Left ventricle myocardium superior (tissue), 1 donor: ENCODE measurements at places on chromosomes 2 and 18. TPM values are rescaled to one million over a fixed set of nuclear protein-coding genes. Genes with fewer than 3 reads are reported as not detected.

Gene GAREM1
- total RNA-seq, result 20.8 TPM

Gene HOXD9
- total RNA-seq, result not detected

DNA sequence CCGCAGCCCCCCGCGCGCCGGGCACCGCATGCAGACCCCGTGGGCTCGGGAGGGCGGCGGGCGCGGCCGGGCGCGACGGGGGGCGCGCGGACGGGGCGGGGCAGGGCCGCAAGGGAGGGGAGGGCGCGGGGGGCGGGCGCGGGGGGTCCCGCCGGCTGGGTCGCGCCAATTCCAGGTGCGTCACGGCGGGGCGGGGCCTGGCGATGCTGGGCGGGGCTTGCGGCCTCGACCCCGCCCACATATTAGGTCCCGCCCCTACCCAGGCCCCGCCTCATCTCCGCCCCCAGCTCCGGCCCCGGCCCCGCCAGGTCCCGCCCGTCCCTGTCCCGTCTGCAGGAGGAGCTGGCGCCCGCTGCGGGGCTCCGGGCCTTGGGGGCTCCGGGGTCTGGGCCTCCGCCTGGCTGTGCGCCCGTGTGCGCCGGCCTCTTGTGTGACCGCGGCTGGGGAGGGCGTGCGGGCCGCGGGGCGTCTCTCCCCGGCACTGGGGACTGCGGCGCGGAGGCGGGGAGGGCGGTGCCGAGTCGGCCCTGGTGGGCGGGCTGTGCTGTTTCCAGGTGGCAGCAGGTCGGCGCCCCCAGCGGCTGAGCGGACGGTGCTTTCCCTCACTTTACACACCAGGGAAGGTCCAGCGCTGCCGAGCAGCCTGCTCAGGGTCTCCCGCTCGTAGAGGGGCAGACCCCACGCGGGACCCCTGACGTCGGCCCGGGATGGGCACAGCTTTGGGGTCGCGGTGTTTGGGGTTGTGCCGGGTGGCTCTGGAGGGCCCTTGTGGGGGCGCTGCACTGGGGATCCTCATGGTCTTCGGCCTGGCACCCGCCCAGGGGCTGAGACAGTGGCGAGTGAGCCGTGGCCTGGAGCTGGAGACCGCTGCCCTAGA, 554 bp downstream of the ING5 start:
- DNase-seq, result peak; percentile 90

Gene UGT1A5
- total RNA-seq, result not detected

DNA sequence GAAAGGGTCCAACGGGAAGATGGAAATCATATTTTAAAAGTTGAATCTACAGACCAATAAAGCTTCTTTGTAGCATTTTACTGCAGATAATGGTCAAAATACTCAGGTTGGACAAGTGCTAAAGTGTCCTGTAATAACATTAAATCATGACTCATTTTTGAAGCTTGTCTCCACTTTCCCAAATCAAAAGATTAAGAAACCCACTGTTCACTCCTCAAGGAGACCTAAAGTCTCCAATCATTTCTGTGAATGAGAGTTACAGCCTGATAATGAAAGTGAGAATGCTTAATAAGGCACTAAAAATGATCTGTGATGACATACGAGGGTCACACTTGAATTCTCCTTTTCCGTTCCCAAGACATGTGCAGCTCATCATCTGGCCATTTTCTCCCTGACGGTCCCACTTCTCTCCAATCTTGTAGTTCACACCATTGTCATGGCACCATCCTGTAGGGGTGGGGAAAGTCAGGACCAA, 53.4 kb downstream of the ATIC start:
- no peak for DNase-seq

DNA sequence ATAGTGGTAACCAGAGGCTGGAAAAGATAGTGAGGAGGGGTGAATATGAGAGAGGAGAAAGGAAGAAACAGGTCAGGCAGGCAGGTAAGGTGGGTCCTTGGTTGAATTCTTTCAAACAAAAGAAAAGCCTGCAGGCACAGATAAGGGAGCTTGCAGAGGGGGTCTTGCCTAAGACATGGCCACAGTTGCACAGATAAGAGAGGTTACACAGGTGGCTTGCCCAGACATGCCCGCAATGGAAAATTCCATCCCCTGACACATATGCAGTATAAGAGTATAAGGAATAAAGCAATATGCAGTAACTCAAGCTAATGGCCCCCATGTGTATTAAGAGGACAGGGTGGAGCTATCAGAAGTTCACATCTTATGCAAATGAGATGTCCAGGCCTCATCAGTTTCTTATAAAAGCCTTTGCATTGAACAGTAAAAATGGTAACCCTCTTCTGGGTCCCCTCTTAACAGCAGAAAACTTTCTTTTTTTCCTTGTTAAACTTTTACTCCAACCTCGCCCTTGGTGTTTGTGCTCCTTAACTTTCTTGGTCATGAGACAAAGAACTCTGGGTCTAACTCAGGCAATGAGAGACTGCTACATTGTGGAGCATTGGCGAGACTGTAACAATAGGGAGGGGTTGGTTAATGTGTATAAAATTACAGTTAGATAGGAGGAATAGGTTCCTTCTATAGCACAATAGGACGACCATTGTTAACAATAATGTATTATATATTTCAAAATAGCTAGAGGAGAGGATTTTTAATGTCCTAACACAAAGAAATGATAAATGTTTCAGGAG, 764.6 kb downstream of the TSN start:
- no peak for DNase-seq

DNA sequence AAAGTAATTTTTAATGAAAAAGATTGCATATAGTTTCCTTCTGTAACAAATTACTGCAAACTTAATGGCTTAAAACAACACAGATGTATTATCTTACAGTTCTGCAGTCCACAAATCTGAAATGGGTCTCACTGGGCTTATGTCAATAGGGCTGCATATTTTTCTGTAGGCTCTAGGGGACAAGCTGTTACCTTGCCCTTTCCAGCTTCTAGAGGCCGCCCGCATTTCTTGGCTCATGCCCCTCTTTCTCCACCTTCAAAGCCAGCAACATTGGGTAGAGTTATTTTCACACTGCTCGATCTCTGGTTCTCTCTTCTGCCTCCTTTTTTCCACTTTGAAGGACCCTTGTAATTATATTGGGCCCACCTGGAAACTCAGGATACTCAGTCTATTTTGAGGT, 16.7 kb downstream of the COPS8 start:
- no peak for DNase-seq

DNA sequence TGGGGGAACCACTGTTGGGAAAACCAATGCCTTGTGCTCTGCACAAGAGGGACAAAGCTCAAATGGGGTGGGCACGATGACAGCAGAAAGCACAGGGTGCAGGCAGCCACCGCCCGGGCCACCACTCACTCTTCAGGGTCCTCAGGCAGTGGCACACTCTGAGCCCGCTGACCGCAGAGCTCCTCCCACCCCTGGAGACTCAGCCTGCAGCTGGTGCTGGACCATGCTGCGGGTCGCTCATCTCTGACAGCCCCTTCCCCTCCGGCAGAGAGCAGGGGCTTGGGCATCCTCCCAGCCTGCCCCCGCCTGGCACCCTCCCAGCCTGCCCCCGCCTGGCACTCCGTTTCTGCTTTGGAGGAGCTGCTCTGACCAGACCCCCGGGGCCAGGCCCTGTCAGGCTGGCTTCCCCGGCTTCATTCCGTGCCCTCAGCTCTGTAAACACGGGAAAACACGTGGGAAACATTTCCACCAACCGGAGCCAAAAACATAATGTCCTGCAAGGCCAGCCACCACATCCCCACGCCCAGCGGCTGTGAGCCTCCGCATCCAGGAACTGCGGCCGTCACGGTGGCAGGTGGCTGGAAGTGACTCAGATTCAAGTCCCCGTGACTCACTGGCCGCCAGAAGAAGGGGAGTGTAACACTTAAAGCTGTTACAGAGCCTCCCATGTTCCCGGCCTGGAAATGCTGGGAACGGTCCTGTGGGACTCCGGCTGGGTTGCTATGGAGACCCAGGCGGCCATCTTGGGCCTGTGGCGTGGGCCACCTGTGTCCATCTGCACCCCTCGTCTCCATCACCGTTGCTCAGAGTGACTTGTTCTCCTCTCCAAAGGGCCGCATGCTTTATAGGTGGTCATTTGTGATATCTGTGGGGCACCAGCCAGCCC, 6.8 kb upstream of the SNED1 start:
- peak; percentile 88 for DNase-seq

DNA sequence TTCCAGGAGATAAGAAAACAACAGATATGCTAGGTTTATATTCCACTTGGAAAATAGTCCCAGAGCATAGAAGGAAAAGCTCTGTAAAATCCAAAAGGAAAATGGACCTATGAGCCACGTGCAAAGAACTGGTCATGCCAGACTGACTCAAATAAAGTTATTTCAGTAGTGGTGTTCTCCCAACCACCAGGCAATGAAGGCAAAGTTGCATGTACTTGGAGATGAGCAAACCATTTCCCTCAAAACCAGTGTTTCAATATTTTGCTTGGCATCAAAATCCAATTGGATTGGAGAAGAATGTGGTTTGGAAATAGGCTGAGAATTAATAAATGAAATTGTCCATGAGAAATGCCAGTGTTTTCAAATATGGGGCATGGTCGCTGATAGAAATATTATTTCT, 237.5 kb downstream of the ICOS start:
- no peak for DNase-seq

GRCh38 chr2:229974266-229974665, 52.0 kb downstream of the FBXO36 start:
- peak; percentile 35 for DNase-seq

GRCh38 chr2:190335225-190335559, 8.2 kb upstream of the INPP1 start:
- DNase-seq, result no peak

Gene TMEM198
- total RNA-seq, result 1.7 TPM

DNA sequence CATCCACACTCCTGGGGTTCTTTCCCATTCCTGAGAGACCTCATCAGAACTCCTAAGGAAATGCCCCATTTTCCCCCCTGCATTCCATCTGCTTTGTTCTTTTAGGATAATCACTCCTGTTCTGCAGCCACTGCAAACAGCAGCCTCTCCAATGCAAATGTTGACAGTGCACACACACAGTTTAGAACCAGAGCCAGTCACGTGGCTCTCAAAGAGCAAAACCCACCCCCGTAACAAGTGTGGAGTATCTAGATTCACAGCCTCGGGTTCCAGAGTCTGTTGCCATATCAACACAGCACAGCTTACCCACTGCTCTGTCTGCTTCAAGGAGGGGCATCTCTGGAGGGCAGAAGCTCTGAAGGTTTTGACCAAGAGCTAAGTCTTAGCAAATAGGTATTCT, 180.0 kb downstream of the NAPG start:
- no peak for DNase-seq

DNA sequence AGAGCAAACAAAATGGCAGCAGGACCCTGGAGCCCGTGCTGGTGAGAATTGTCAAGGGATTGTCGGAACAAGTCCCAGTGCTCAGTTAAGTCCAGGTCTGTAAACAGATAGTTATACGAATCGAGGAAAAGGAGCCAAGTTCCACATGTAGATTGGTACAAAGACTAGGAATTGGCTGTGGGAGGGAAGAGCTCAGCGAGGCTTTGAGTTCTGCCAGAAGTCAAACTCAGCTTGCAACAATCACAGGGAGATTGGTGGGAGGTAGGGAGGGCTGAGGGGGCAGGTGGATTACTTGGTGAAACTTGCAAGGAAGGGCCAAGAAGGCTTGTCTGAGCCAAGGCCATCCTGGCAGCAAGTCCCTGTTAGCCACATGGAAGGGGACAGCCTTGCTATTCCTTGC, 217.8 kb upstream of the ARL4C start:
- no peak for DNase-seq

Gene ITPRIPL1
- 1.3 TPM for total RNA-seq

Gene DCDC2C
- not detected for total RNA-seq

DNA sequence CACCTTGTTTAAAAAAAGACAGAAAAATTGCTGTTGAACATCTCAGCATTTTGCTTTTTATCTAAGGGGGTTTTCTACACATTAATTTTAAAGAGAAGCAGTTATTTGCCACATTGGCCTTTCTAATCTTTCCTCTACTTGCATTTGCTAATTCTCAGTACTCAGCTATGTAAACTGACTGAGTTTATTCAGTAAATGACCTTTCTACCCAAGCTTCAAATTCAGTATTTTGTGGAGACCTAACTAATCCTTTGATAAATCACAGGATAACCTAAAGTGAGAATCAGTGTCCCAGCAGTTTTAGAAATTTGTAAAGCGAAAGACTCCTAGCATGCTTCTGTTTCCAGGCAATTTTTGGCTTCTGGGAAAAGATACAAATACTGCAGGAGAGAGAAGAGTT, 288.4 kb downstream of the ASXL3 start:
- no peak for DNase-seq

DNA sequence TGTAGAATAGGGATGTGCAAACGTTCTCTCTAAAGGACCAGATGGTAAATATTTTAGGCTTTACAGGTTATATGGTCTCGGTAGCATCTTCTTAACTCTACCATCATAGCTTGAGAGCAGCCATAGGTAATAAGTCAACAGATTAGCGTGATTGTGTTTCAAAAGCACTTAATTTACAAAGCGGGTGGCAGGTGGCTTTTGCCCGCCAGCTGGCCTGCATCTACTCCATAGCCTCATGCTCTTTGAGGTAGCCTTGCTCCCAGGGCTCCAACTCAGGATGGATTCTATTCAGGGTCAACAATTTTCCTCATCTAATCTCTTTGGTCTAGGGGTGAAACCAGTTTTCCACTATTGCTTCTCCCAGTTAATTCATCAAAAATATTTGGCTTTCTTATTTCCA, 5.0 kb upstream of the ATP9B start:
- no peak for DNase-seq

Gene FBXO48
- total RNA-seq, result 0.92 TPM

GRCh38 chr2:20223407-20224163, 1.3 kb downstream of the SDC1 start:
- peak; percentile 65 for DNase-seq

DNA sequence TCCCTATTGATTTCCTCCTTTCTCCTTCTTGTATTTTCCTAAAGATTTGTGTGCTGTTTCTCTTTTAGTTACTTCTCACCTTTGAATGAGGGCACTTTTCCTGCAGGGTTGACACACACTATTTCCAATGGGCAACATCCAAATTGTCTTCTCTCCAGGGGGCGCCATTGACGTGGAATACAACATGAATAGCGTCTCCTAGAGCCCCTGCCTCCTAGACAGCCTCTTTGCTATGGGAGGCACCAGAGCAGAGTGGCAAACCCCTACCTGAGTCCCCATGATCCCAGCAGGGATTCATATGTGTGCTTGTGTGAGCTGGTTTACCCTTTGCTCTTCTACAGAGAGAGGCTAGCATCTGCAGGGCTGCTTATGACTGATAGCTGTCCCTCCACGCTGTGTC, 61.3 kb upstream of the ITSN2 start:
- peak; percentile 60 for DNase-seq

Gene FRZB
- total RNA-seq, result 1.1 TPM

Gene DSG1
- total RNA-seq, result 0.77 TPM

DNA sequence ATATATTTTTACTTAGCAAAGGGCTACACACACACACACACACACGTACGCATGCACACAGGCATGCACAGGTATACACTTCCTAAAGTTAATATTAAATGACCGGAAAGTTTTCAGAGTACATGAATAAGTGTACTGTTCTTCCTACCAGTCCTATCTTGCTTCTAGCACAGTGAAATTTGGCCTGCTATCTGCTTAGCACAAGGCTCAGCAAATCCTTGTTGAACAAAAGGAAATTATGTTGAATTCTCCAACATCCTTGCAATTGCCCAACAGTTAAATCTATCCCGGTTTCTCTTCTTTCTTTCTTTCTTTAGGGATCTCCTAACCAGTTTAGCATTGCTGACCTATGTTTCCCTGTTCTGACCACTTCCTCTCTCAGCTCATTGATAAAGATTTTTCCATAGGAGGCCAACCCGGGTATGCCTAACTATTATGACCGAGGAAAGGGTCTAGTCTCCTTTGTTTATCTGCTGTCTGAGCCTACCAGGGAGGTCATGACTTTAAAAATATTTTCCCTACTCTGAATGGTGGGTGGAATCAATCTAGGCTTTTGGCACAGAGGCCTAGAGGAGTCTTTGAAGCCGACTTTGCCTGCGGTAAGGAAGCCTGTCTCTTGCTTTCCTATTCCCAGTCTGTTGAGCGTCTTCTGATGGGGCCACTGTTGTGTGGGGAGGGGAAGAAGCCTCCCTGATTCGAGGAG, 400.7 kb downstream of the HRH4 start:
- no peak for DNase-seq
